HFFc6 (cell line): ENCODE measurements at places on chromosomes 5 and 9. TPM values are rescaled to one million over a fixed set of nuclear protein-coding genes. Genes with fewer than 3 reads are reported as not detected.

The IFNA17 gene
- not detected in 3 replicates for total RNA-seq

The KIF4B gene
- total RNA-seq = 0.11 to 0.21 TPM (median 0.15 TPM) in 3 replicates

The KLF9 gene
- 11.1 and 15.0 TPM in 2 replicates for total RNA-seq

The PCDHGA5 gene
- 0.99 to 1.3 TPM (median 1.0 TPM) in 3 replicates for total RNA-seq

The IFNE gene
- 0.86 to 1.6 TPM (median 1.1 TPM) in 3 replicates for total RNA-seq

The FOXI1 gene
- not detected in 3 replicates for total RNA-seq

The CEP72 gene
- total RNA-seq = 3.6 and 5.0 TPM in 2 replicates

The TNFSF15 gene
- 0.02 to 0.20 TPM (median 0.11 TPM) in 3 replicates for total RNA-seq

The PCDHB15 gene
- total RNA-seq = 0.33 to 1.0 TPM (median 0.48 TPM) in 3 replicates

The ANKRD31 gene
- total RNA-seq = 0.03 to 0.05 TPM in 2 of 3 replicates, not detected in the other

The CCNO gene
- 0.14 to 0.15 TPM in 2 of 3 replicates, not detected in the other for total RNA-seq

DNA sequence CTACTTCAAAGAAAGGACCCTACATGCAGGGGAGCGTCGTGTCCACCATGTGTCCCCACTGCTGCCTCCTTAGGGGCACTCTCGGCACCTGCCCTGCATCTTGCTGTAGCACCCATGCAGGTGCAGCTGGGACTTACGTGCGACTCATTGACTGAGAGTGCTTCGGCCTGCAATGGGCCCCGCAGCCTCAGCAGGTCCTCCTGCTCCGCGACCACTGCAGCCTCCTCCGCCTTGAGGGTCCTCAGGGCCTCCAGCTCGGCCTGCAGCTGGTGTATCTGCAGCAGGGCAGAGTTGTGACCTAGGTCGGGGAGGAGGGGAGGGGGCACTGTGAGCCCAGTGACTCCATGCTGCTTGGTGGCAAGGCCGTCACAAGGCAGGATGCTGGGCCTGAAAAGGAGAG lies 27.1 kb downstream of the ARPC5L start:
- no peak for DNase-seq

GRCh38 chr9:33249983-33250382 lies 10.0 kb downstream of the SPINK4 start:
- no peak for DNase-seq

DNA sequence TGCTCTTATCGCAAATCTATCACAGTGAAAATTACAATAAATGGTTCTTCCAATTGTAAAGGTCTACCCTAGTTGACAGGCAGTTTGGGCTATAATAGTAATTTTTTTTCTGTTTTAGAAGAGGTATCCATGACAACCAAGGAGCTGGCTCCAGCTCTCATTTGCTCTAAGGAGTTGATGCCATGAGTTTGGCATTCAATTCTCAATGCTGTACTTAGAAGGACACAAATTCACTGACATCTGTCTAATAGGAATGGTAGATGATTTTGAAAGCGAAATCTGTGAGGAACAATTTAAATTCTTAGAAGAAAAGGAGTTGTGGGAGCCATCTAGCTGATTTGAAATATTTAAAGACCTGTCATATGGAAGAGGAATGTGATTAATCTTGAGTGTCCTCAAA lies 203.6 kb upstream of the DAB2 start:
- DNase-seq = no peak

- DNase-seq = no peak
Observed at GRCh38 chr5:133249593-133249992, 197.8 kb downstream of the HSPA4 start.

DNA sequence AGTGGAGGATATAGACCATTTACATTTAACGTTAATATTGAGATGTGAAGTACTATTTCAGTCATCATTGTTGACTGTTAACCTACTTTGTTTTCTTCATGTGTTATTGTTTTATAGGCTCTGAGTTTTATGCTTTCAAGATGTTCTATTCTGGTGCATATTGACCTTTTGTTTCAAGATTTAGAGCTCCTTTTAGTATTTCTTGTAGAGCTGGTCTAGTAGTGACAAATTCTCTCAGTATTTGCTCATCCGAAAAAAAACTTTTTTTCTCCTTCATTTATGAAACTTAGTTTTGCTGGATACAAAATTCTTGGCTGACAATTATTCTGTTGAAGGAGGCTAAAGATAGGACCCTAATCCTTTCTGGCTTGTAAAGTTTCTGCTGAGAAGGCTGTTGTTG lies 91.3 kb downstream of the INVS start:
- DNase-seq = no peak

GRCh38 chr9:16743375-16743774 lies 127.1 kb downstream of the BNC2 start:
- DNase-seq = no peak

GRCh38 chr9:76591256-76591950 lies 132.4 kb downstream of the GCNT1 start:
- DNase-seq = no peak

- DNase-seq = no peak
Observed at GRCh38 chr5:96636594-96636993, 25.6 kb upstream of the CAST start.

GRCh38 chr5:50922942-50923767 lies 256.7 kb downstream of the PARP8 start:
- DNase-seq = no peak

GRCh38 chr5:162391833-162392232 lies 324.3 kb downstream of the GABRG2 start:
- DNase-seq = no peak
